ENCODE measurements at places on chromosomes 1 and 21.

DNA sequence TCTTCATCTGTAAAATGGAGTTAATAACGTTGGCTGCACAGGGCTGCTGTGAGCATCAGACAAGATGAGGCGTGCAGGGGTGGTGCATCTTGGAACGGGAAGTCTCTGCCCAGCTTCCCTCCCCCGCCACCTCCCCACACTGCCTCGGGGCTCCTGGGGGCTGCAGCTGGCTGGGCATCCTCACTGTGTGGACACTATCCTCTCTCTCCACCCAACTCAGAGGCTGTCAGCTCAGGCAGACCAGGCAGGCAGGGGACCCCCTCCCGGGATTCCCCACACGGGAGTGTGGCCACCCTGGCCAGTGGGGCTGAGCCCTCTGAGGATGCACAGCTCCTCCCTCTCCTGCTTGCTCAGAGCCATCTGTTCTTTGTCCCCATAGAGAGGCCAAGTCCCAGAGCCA, 122.7 kb downstream of the CCDC185 start:
- DNase-seq, result no peak

DNA sequence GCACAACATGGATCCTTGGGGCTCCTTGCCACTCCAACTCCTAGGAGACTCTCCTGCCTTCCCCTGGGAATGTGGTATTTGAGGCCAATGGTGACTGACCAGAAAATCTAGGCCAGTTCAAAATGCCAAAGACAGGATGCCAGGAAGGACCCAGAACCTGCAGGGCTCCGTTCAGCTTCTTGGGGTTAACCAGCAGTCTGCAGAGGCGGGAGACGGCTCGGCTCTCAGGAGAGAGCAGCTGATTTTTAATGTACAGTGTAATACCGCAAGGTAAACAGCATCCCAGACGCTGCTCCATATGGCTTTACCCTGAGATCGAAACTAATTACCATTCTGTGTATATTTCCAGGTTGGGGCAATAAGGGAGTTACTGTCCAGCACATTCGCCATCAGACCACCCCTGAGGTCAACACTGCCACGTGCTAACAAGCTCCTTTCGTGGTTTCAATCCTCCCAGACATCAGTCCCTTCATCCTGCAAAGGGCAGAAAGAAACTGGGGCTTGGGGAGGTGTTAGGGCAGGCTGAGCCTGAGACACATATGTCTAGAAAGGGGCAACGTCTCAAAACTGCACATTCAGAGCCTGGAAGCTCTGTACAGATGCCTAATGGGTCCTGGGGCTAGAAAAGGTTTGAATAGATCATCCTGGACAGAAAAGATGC, 16.7 kb downstream of the ITPKB start:
- no peak for DNase-seq

GRCh38 chr1:114104949-114105348, 48.7 kb downstream of the SYT6 start:
- no peak for DNase-seq

GRCh38 chr1:92577261-92577895, 90.7 kb upstream of the GFI1 start:
- no peak for DNase-seq

DNA sequence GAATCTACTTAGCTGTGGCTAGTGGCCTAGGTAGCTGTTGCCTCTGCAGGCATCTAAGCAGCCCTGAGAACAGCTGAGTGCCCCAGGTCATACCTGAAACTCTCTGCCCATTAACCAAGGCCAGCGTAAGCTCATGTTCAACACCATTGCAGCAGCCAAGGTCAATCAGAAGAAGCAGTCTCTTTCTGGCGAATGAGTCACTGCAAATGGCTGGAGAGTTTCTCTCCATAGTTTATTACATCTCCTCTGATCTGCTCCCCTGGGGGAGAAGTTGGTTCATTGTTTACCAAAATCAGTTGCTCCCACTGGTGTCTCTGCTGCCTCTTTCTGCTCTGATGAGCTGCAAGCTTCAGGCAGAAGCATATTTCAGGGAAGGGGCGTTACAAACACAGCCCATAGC, 6.9 kb upstream of the BCL9 start:
- DNase-seq, result no peak

- no peak for DNase-seq
Observed at GRCh38 chr21:33289199-33289819, 23.1 kb downstream of the IL10RB start.

GRCh38 chr1:78318011-78318410, 172.8 kb upstream of the PTGFR start:
- DNase-seq, result no peak

DNA sequence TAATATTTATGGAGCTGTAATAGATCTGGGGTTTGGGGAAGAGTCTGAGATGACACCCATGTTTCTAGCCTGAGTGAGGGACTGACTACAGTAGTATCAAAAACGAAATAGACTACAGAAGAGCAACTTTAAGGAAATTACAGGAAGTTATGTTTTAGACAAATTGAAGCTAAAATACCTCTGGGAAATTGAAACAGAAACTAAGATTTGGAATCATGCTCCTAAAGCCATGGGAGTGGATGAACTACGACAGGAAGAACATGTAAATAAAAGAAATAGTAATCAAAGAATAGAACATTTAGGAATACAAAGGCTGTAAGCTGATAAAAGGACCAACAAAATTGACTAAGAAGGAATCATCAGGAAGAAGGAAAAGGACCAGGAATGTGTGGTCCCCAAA, 68.9 kb downstream of the KIAA0319L start:
- no peak for DNase-seq

DNA sequence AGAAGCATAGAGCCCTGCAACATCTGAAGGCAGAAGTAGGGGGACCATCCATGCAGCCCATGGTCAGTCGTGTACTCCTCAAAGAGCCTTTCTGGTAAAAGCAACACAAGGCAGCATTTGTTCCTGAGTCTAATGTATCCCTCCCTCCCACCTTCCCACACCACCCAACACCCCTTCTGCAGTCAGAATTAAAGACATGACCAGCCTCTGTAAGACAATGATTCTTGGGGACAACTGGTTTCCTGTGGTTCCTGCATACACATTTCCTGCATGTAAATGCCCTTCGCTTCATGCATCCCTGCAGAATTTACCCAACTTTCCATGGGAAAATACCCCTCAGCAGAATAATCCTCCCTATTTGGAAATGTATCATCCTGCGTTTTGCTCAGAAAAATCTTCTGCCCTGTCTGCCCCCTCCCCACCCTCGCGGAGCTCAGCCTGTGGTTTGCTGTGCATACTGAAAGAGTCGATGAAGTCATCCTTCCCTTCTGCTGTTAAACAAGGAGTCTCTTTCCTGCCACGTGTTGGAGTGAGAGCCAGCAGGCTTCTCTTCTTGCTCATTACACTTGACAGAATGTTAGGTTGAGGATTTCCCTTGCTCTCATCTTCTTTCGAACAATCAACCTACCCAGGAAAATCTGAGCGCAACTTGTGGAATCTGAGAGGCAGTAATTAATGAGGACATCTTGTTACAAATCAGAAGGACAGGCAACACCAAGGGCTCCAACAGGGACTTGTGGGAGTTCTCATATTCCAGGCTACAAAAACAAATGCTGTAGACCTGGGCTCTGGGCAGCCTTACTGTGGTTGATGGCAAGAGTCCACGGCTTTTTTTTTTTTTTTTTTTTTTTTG, 4.7 kb downstream of the TNN start:
- no peak for DNase-seq

DNA sequence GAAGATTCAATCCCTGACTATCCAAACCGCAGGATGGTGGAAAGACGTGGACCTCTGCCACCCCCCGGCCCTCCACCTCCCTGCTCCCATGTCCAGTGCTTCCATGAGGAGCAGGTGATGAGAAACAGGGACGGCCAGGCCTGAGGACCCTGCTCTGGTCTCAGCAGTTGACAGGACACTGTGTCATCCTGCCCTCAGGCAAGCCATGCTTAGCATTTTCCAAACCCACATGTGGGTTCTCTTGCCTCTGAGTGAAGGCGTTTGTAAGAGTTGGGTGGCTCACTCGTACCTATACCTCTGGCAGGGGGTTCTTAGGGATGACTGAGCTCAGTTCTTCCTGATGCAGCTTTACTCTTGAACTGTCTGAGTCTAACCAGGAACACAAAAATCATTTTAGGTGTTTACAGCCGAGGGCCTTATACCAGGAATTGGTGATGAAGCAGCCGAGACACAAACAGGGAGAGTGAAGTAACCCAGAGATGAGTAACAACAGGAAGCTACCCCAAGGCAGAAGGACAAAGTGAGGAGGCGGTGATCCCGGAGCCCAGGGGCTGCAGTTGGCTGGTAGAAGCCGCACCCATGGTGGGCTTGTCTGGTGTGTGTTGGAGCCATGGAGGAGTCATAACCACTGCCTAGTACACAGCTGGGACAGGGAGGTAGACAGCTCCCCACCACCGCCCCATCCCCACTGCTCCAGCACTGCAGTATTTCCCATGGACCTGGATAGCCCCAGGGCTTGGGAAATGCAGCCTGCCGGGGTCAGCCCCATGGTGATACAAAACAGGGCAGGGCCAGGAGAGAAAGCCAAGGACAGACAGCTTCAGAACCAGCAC, 21.4 kb downstream of the MYBPH start:
- peak; percentile 20 for DNase-seq

DNA sequence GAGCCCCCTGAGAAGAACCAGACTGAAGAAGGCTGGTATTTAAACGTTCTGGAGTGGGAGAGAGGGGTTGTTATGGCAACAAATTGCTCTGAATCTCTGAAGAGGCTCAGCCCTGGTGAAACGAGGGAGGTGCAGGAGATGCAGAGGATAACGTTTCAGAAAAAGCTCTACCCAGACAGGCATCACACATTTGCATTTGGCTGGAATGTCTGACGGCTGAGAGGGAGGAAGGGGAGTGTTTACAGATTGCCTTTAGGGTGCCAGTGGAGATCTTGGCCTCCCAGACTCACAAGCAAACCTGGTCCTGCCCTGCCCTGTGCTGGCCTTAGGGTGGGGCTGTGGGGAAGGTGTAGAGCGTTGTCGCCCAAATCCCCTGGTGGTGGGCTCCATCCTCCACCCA, 169.0 kb upstream of the AJAP1 start:
- DNase-seq, result no peak

GRCh38 chr1:183137782-183138181, 48.3 kb upstream of the LAMC2 start:
- no peak for DNase-seq

DNA sequence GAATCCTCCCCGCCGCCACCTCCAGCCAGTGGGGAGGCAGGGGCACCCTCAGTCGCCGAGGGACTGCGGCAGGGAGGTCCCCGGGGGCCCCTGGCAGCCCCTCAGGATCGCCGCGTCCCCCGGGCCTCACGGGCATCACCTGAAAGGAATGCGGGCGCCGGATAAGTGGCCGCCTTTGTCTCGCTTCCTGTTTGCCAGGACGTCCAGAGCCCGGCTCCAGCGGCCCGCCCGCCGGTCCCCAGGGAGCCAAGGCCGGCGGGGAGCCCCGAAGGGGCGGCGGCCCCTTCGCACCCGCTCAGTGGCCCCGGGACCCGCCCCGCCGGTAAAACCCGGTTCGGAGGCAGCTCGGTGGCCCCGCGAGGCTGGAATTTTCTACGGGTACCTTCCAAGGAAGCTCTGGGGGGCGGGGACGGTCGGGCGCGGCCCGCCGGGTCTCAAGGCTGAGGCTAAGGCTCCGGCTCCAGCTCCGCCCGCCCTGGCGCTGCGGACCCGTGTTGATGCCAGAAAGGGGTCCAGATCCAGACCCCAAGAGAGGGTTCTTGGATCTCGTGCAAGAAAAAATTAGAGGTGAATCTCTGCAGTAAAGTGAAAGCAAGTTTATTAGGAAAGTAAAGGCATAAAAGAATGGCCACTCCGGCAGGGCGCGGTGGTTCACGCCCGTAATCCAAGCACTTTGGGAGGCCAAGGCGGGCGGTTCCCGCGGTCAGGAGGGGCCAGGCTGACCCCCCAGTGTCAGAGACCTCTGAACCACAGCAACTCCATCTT, 12.6 kb downstream of the TINAGL1 start:
- no peak for DNase-seq

Measured in T1000 (cell line).